NCI-H524 (cell line): ENCODE measurements at places on chromosomes 16 and 17.

- DNase-seq = no peak
Observed at GRCh38 chr17:32518646-32519227, 31.9 kb downstream of the CDK5R1 start.

DNA sequence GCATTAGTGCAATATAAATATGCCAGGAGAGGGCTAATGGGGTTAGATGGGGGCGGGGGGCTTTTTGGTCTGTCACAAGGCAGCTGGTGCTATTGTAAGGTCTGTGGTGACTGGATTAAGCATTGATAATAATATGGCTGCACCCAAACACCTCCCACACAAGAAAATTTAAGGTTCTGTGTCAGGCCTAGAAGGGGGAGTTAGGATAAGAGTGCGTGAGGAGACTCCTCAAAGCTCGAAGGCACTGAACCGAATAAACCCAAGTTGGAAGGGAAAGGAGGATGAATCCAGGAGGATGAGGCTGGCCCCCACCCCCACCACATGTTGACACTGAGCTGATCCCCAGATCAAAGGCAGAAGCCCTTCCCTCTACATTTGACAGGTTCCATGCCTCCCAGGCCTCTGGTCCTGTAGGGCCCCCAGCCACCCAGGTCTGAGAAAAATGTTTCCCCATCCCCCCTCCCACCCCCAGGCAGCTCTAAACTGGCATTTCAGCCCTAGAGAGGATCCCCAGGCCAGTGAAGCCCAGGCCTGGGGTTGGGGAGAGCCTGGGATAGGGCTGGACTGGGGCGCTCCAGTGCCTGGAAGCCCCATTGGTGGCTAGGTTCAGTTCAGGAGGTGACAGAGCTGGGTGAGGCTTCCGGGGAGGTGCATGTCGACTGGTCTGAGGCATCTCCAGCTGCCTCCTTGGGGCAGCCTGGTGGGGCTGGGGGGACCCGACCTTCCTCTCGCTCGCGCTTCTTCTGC lies 1.7 kb downstream of the HOXB1 start:
- no peak for DNase-seq

GRCh38 chr17:66347661-66348514 lies 45.5 kb downstream of the PRKCA start:
- DNase-seq = peak; percentile 45

DNA sequence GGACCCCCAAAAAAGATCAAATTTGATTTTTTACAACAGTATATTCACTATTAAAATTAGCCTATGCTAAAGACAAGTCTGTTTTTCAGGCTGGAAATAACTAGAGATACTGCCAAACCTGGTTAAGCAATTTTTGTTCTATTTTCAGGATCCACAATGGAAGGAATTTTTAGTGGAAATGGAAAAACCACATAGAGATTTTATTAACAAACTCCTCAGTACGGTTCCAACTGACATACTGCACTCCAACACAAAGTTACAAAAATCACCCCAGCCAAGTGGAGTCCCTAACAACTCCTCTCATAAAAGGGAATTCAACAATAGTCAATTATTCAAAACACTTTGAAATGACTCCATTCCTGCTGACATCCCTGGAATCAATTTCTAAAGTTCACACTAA lies 101.6 kb upstream of the TOB1 start:
- no peak for DNase-seq

DNA sequence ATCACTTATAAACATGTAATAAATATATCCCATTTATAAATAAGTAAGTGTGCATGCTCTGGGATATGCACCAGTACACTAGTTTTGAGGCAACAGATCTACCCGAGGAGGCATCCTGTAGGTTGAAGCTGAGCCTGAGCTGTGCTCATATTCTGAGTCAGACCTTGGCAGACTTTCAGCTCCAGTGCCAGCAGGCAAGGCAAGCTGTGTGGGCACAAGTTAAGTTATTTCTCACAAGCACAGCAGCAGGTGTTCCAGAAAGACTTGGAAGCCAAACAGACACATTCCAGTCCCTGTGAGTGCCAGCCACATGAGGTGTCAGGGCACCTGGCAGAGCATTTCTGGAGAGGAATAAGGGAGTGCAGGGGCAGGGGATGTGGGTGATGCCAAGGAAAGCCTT lies 1.3 kb upstream of the CLEC19A start:
- DNase-seq = peak; percentile 10

DNA sequence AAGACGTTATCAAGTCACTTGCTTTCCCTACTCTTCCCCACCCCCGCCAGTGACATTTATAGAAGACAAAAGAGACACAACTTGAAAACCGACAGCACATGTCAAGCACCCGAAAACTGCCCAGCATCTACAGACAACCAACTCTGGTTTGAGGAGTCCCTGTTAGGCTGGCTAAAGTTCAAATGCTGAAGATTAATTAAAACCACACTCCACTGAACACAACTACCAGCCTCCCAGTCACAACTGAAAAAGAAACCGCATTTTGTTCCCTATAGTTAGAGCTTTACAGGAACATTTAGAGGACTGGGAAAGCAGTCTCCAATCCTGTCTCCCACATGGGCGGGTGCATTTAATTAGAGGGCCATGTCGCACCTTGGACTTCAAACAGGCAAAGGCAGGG lies 73.0 kb upstream of the COX10 start:
- DNase-seq = no peak

DNA sequence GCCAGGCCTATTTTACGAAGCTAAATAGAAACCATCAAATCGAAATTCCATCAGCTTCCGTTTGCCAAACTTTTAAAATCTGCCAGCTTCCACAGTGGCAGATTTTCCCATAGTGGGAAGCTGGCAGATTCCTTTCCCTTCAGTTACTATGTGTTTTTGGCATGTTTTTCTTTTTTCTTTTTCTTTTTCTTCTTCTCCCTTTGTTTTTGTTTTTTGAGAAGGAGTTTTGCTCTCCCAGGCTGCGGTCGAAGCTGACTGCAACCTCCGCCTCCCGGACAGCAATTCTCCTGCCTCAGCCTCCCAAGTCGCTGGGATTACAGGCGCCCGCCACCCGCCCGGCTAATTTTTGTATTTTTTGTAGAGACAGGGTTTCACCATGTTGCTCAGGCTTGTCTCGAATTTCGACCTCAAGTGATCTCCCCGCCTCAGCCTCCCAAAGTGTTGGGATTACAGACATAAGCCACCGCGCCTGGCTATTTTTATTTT lies 684 bp upstream of the CWC25 start:
- no peak for DNase-seq

GRCh38 chr16:86029131-86029741 lies 130.3 kb downstream of the IRF8 start:
- DNase-seq = no peak

DNA sequence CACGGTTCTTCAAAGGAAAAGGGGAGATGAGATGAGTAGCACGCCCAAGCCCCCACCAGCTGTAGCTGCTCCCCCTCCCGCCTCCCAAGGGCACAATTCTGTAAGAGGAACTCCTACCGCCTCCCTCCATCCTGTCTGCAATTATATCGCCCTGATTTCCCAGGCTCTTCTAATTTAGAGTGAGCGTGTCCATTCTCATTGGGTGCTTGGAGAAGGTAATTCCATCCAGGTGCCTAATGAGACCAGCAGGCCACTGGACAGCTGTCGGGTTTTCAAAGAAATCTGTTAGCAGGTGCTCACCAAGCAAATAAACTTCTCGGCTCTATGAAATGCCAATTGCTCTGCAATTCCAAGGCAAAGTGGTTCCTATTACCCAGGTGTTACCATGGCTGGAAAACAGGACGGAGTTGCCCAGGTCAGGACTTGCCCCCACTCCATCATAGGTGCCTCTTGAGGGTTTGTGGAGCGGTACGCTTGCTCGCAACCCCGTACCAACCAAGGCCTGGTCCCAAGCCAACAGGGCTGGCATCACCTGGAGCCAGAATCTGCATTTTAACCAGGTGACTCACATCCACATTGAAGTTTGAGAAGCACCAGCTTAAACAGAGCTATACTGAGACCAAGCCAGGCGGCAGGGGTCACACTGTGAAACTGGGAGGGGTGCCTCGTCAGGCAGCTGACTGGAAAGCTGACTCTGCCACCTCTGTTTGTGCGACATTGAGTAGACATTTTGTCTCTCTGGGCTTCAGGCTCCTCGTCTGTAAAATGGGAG lies 16.5 kb upstream of the MEAK7 start:
- DNase-seq = peak; percentile 97

DNA sequence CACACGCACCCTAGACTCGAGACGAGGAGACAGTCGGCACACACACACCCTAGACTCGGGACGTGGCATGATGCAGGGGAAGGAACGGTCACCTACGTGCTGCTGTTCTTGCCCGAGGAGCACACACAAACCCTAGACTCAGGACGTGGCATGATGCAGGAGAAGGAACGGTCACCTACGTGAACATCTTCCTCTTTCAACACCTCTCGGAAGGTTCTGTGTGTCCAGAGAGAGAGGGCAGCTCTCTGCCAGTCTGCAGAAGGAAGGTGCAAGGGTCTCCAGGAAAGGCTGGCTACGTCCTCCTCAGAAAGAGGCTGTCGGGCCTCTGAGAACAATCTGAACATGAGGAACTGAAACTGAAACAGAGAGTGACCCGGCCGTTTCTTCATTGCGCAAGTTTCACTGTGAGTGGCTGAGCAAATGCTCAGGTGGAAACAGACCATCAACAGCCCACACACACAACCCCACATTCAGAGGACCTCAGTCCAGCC lies 43.4 kb downstream of the ZNF276 start:
- DNase-seq = no peak
